ENCODE measurements at places on chromosomes 7 and 10. TPM values are rescaled to one million over a fixed set of nuclear protein-coding genes. Genes with fewer than 3 reads are reported as not detected.

VIPR2 gene
- total RNA-seq, result 3.6 TPM

PHTF2 gene
- 51.7 TPM for total RNA-seq

PPP1R17 gene
- not detected for total RNA-seq

OR2A5 gene
- not detected for total RNA-seq

CUBN gene
- total RNA-seq, result 0.68 TPM

MUC12 gene
- total RNA-seq, result 0.02 TPM

TPK1 gene
- total RNA-seq, result 3.0 TPM

NANOS1 gene
- 14.8 TPM for total RNA-seq

SFTPA1 gene
- 0.54 TPM for total RNA-seq

- no peaks in the 10 kb centered on the region for H3K27me3 ChIP-seq
- peaks cover 45% of the 10 kb centered on the region for H3K4me1 ChIP-seq
- DNase-seq, result peak; percentile 79
- peak within 1 kb of the TSS; percentile 75 for H3K4me3 ChIP-seq
- no peaks in the 10 kb centered on the region for H3K36me3 ChIP-seq
- H3K27ac ChIP-seq, result peak within 1 kb of the TSS; percentile 91
Measured at GRCh38 chr10:132397036-132397541, at the start of gene PWWP2B. Gene PWWP2B (plus strand): TSS chr10:132397200. CDS start chr10:132397227, 27 bp downstream.

GRCh38 chr10:82821043-82821442 is 946.0 kb downstream of the NRG3 start:
- no peaks in the 10 kb centered on the region for H3K36me3 ChIP-seq
- H3K27ac ChIP-seq, result no peak overlapping the region
- no peak overlapping the region for H3K4me3 ChIP-seq
- DNase-seq, result no peak

- no peak overlapping the region for H3K4me3 ChIP-seq
- H3K4me1 ChIP-seq, result no peaks in the 10 kb centered on the region
- peaks cover 2% of the 10 kb centered on the region for H3K27me3 ChIP-seq
- peaks cover 3% of the 10 kb centered on the region for H3K36me3 ChIP-seq
Measured at GRCh38 chr10:11301571-11302111, 284.0 kb downstream of the CELF2 start.

- no peak for DNase-seq
- H3K4me3 ChIP-seq, result no peak overlapping the region
- H3K4me1 ChIP-seq, result no peaks in the 10 kb centered on the region
- no peaks in the 10 kb centered on the region for H3K27me3 ChIP-seq
- H3K36me3 ChIP-seq, result no peaks in the 10 kb centered on the region
Measured at GRCh38 chr10:90458571-90458970, 399.3 kb downstream of the HTR7 start.

DNA sequence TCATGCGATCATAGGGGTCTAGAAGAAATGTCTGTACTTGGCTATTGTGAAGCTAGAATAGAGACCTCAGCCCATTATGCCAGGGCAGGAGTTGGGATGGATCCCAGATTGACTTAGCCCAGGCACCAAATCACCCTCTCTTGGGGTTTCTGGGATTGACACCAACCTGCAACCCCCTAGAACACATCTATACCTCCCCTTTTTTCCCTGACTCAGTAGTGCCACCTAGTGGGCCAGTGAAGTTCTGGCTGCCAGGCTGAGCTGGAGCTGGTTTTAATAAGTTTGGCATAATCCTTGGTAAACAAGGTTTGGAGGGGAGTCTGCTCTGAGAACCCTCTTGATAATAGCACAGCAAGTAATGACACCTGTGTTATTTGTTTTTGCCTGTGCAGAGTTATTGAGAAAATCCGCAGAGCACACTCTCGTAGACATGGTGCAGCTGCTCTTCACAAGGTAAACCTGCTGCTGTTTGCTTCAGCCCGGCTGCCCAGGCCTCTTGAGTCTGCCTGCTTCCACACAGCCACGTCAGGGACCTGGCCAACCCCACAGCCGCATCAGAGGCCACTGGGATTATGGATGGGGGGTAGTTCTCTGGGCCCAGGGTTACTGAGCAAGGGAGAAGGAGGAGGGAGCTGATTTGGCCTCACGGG is 43.3 kb upstream of the NFKB2 start:
- peak; percentile 64 for DNase-seq
- H3K27me3 ChIP-seq, result no peaks in the 10 kb centered on the region
- H3K36me3 ChIP-seq, result peaks cover 82% of the 10 kb centered on the region

DNA sequence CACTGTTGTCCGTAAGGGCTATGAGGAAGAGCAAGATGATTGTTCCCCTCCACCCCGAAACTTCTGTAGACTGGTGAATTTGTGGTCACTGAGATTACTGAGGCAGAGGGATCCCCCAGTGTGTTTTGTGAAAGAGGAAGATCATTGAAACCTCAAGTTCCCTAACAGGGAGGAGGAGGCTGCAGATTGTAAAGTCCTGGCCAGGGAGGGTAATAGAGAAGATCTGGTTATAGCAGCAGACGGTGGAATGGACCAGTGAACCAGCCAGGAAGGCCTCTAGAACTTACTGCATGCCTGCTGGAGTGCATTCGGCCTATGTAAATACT is 31.1 kb downstream of the LMTK2 start:
- H3K27ac ChIP-seq, result no peak overlapping the region
- no peak overlapping the region for H3K4me3 ChIP-seq
- peaks cover 10% of the 10 kb centered on the region for H3K36me3 ChIP-seq

DNA sequence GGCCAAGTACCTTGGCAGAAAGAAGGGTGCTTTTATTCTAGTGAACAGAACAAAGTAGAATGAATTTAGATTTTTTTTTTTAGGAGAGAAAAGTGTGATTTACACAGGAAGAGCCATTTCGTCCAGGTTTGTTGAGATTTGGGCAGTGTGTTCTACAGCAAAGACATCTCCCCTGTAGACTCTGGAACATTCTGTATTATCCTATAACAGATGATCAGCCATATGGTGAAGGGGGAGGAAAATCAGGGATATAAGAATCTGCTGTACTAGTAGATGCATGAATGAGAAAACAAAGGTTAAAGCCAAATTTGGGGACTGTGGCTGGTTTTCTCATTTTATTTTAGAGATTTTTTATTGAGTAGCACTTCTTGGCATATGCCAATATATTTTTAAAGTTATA is 453.7 kb upstream of the LRRTM3 start:
- no peaks in the 10 kb centered on the region for H3K36me3 ChIP-seq
- no peak overlapping the region for H3K27ac ChIP-seq
- no peak for DNase-seq
- no peaks in the 10 kb centered on the region for H3K27me3 ChIP-seq

- no peak overlapping the region for H3K4me3 ChIP-seq
- no peak for DNase-seq
- no peaks in the 10 kb centered on the region for H3K36me3 ChIP-seq
- no peaks in the 10 kb centered on the region for H3K4me1 ChIP-seq
- H3K27ac ChIP-seq, result no peak overlapping the region
- no peaks in the 10 kb centered on the region for H3K27me3 ChIP-seq
Measured at GRCh38 chr7:117946151-117946633, 73.0 kb upstream of the CTTNBP2 start.

- no peak overlapping the region for H3K4me3 ChIP-seq
- no peaks in the 10 kb centered on the region for H3K36me3 ChIP-seq
- H3K27me3 ChIP-seq, result no peaks in the 10 kb centered on the region
- DNase-seq, result peak; percentile 11
Measured at GRCh38 chr10:132383101-132383500, 13.9 kb upstream of the PWWP2B start.

GRCh38 chr10:85992324-85992723 is 374.3 kb downstream of the GRID1 start:
- H3K27ac ChIP-seq, result no peak overlapping the region
- no peak for DNase-seq
- H3K4me1 ChIP-seq, result no peaks in the 10 kb centered on the region
- H3K36me3 ChIP-seq, result no peaks in the 10 kb centered on the region
- H3K27me3 ChIP-seq, result no peaks in the 10 kb centered on the region

GRCh38 chr10:94066411-94066810 is 72.7 kb downstream of the PLCE1 start:
- DNase-seq, result no peak
- H3K4me3 ChIP-seq, result no peak overlapping the region
- H3K4me1 ChIP-seq, result no peaks in the 10 kb centered on the region
- no peak overlapping the region for H3K27ac ChIP-seq

DNA sequence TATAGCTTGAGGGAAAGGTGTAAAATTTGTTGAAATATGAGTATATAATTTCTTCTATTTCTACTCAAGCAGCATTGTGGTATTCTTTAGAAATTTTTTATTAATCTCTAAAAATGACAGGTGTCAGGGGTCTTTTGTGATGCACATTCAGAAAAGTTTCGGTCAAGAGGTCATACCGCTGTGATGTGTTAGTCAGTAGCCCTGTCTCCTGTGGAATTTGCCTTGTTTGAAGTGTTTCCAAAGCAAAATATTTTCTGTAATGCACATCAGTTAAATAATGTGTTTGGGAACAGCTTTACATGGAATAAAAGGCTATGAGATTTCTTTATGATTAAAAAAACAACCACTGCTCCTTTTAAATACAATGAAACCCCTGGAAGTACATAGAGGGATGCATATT is 35.8 kb downstream of the FOXP2 start:
- no peak overlapping the region for H3K27ac ChIP-seq
- H3K4me3 ChIP-seq, result no peak overlapping the region
- no peaks in the 10 kb centered on the region for H3K27me3 ChIP-seq
- no peak for DNase-seq

DNA sequence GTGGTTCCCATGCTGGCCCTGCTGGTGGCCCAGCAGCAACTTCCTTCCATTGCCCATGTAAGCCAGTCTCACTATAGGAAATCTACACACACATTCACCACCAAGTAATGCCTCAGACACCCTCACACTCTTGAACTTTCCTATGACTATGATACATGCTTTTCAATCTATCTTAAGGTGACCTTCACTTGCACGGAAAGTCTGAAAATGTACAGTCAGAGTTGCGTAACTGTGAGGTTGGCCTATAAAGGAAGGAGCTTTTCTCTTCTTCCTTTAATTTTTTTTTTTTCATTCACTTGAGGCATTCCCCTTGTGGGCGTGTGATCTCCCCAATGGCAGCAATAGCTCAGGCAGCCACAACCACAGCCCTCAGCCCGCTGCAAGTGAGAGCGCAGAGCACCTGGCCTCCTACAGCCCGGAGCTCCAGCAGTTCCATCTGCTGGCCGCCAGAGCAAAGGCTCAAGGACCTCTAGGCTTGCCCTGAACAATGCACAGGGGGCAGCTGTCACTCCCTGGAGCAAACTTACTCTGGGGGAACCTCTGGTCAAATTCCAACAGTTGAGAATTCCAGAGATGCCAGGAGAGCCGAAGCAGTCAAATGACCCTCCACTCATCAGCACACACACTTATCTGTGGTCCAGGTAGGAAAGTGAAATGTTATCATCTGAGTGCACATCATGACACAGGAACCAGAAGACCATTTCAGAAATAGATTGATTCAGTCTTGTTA is 123.1 kb upstream of the ADO start:
- H3K4me3 ChIP-seq, result no peak overlapping the region
- H3K4me1 ChIP-seq, result no peaks in the 10 kb centered on the region
- DNase-seq, result no peak
- H3K36me3 ChIP-seq, result no peaks in the 10 kb centered on the region
- H3K27ac ChIP-seq, result no peak overlapping the region

- no peak overlapping the region for H3K27ac ChIP-seq
- H3K4me1 ChIP-seq, result peaks cover 29% of the 10 kb centered on the region
- no peaks in the 10 kb centered on the region for H3K36me3 ChIP-seq
- H3K27me3 ChIP-seq, result no peaks in the 10 kb centered on the region
- no peak for DNase-seq
Measured at GRCh38 chr10:72802332-72802731, 91.2 kb upstream of the OIT3 start.

DNA sequence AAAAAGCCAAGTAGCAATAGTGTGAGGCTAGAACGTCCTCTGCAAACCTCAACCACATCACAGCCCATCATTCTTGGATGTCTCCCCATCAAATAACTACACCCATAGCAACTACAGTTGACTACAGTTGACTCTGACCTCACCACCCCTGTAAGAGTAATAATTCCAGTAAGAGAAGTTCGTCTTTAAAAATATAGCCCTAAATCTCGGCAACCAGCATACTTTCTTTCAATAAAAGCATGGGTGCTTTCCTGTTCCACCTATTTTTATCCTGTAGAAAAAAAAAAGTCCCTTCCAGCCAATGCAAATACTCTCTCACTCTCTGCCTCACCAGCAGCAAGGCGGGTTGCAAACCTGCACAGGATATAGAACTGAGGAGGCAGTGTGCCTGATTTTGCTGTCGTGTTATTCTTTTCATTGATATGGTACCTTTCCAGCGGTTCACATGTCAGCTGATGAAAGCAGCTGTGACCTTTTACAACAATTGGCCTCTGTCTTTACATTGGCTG is 187.5 kb upstream of the NFE2L3 start:
- H3K4me3 ChIP-seq, result no peak overlapping the region
- H3K27me3 ChIP-seq, result no peaks in the 10 kb centered on the region
- H3K4me1 ChIP-seq, result no peaks in the 10 kb centered on the region
- no peaks in the 10 kb centered on the region for H3K36me3 ChIP-seq

DNA sequence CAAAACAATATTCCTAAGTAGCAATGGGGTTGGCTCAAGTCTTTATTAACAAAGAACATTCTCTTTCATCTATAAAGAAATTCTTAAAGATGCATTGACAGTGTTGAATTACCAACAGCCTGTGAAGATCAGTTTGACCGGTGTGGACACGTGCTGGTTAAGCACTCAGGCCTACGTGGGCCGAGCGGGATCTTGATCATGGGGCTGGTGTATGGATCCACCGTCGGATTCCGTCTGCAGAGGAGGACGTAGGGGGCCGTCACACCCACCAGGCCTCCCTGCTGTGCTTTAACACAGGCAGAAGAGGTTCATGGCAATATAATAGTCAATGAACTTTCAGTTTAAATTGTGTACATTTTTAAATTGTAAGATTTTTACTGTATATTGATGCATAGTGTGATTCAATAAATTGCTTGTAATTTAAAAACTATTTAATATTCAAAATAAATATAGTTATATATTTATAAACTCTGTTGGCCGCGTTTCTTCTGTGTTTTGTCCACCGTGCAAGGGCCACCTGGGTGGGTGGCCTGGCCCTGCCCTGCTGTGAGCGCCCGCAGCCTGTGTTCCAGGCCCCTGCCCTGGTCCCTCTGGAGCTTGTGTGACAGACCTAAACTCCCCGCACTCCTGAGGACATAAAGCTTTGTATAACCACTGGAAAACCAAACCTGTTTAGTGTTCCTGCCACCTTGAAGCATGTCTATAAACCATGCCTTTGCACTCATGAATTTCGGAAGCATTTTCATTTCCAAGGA is 1.9 kb upstream of the BHLHA15 start:
- no peaks in the 10 kb centered on the region for H3K4me1 ChIP-seq
- DNase-seq, result no peak
- peaks cover 43% of the 10 kb centered on the region for H3K36me3 ChIP-seq
- no peak overlapping the region for H3K27ac ChIP-seq
- H3K27me3 ChIP-seq, result peaks cover 4% of the 10 kb centered on the region

All from psoas muscle (tissue), 8 donors.